Small intestine (tissue), 16 donors: ENCODE measurements at places on chromosomes 4 and X. TPM values are rescaled to one million over a fixed set of nuclear protein-coding genes. Genes with fewer than 3 reads are reported as not detected.

The MFAP3L gene
- 1.00 TPM for polyA plus RNA-seq

The S100P gene
- polyA plus RNA-seq: 63.5 TPM

- H3K27ac ChIP-seq: no peak overlapping the region
- no peaks in the 10 kb centered on the region for H3K36me3 ChIP-seq
- no peaks in the 10 kb centered on the region for H3K27me3 ChIP-seq
- no peak for DNase-seq
Measured at GRCh38 chrX:8075636-8076035, 95.4 kb downstream of the VCX2 start.

The ETDA gene
- not detected for polyA plus RNA-seq

GRCh38 chrX:136250191-136251040 is 784 bp downstream of the MAP7D3 start:
- DNase-seq: no peak
- H3K4me1 ChIP-seq: no peaks in the 10 kb centered on the region
- no peaks in the 10 kb centered on the region for H3K36me3 ChIP-seq

DNA sequence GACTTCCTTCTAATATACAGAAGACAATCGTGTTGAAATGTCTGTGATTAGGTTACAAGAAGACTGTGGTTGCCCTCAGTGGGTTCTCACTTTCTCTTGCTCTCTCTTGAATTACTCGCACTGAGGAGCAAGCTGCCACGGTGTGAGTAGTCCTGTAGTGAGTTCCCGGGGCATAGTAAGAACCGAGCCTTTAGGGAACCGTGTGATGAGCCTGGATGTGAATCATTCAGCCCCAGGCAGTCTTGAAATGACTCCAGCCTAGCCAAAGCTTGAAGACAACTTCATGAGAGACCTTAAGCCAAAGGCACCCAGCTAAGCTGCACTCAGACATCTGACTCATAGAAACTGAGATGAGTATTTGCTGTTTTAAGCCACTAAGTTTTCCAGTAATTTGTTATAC is 292.7 kb downstream of the SPOCK3 start:
- H3K4me1 ChIP-seq: no peaks in the 10 kb centered on the region
- H3K27me3 ChIP-seq: no peaks in the 10 kb centered on the region
- DNase-seq: no peak
- H3K36me3 ChIP-seq: no peaks in the 10 kb centered on the region
- H3K4me3 ChIP-seq: no peak overlapping the region

The MSMO1 gene
- polyA plus RNA-seq: 66.5 TPM
